ENCODE measurements at places on chromosomes 2 and 18.

DNA sequence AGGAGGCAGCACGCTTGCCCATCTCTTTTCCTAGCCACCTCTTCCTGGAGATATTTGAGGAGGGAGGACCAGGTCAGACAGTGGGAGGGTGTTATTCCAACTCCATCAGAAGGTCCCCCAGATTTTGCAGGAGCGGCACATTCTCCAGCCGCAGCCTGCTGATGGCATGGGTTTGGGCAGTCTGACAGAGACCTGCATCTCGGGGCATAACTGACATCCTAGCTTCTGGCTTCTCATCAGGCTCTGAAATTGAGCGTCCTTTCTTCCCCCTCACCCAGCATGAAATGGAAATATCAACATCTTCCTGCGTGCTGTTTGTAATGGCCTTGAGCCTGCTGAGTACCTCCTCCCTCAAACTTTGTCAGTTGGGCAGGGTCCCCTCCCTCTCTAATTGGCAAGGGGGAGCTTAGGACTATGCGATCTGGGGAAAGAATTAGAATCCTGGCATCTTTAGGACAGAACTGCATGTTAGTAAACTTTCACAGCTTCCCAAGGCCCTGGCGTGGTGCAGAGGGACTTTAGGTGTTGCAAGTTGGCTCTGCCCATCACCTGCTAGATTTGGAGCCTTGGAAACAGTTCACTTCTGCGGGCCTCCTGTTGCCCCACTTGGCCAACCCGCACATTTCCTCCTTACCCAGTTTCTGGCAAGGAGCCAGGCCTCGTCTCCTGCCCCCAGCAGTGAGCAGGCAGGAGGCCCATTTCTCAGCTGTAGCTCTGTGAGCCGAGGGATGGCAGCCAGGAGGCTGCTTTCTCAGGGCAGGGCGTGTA lies 2.2 kb downstream of the ITM2C start:
- DNase-seq: peak; percentile 79

- no peak for DNase-seq
Measured at GRCh38 chr18:26286008-26286407, 59.8 kb downstream of the TAF4B start.

GRCh38 chr2:159462201-159462785 lies 154.1 kb downstream of the BAZ2B start:
- DNase-seq: no peak

- no peak for DNase-seq
Measured at GRCh38 chr2:191410646-191411436, 165.6 kb downstream of the MYO1B start.

DNA sequence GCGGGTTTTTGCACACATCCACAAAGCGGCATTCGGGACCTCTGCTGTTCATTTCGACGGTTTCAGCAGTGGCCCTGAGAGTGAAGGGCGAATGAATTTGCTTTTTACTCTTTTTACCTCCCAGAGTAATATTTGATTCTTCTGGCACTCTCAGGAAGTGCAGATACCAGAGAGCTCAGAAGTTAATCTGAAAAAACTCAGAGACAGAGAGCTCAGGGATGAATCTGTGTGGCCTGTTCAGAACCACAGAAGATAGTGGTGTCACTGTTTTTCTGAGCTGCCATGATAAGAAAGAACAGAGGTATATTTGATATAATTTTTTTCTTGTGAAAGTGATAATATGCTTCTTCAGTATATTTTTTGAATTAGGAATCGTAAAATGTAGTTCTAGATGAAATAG lies 129.3 kb downstream of the MBP start:
- DNase-seq: no peak
